Posterior cingulate gyrus (tissue), 11 donors: ENCODE measurements at places on chromosomes 12 and 14.

DNA sequence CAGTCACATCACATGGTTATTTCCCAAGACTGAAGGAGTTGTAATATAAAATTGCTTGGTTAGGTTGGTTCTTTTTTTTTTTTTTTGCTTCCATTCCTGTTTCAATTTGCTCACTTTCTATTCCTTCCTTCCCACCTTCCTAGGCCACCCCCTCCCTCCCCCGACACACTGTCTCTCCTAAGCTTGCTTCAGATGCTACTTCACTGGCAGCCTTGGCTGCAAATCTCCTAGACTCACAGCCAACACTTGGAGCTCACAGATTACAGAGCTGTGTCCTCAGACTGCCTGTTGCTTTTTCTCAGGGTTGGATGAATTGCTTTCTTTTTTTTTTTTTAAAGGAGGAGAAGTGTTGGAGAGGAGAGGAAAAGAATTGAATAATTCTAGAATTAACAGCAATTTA, 77.3 kb upstream of the GRIN2B start:
- DNase-seq, result peak; percentile 89

DNA sequence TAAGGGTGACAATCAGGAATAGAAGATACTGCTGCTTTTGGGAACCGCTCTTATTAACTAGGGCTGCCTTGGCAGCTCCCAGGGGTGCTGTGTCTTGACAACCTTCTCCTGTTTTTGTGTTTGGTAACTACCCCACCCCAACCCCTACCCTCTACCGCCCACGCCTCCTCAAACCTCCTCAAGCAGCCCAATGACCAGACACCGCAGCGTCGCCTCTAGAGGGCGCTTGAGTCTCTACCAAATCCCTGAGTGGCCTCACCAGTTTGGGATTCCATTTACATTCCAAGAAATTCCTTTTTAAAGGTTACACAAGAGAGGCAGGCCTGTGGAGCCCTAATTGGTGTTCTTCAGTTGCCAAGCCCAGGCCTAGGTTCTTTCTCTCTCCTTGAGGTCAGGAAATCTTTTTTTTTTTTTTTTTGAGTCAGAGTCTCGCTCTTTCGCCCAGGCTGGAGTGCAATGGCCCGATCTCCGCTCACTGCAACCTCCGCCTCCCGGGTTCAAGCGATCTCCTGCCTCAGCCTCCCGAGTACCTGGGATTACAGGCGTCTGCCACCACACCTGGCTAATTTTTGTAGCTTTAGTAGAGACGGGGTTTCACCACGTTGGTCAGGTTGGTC, 72.4 kb upstream of the USP44 start:
- DNase-seq, result no peak

DNA sequence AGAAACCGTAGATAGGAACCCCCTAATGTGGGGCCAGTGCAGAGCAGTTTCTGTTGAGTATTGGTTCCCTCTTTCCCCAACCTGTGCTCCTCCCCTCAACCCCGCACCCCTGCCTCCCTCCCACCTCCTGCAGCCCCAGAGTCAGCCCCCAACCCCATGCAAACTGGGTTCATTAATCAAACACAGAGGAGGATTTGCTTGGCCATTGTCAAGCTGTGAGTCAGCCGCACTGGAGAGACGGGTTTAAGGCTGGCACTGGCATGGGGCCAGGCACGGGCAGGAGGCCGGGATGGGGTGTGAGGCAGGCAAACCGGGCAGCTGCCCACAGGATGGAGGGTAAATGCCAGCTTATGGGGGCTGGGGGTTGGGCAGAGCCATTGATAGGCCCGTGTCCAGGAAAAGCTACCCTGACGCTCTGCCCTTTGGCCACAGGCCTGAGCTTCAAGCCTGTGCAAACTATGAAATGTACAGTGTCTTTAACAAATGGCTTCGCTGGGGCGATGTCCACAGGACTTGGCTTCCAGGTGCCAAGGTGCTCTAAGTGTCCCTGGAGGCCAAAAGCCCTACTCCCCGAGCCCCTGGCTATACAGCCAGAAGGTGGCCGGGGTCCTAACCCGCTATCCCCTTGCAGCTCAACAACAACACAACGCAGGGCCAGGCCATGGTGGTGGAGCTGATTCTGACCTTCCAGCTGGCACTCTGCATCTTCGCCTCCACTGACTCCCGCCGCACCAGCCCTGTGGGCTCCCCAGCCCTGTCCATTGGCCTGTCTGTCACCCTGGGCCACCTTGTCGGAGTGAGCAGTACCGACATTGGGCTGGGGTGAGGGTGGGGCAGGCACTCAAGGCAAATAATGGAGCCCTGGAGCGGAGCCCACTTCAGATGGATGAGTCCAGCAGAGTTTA, 1.4 kb downstream of the AQP5 start:
- no peak for DNase-seq

DNA sequence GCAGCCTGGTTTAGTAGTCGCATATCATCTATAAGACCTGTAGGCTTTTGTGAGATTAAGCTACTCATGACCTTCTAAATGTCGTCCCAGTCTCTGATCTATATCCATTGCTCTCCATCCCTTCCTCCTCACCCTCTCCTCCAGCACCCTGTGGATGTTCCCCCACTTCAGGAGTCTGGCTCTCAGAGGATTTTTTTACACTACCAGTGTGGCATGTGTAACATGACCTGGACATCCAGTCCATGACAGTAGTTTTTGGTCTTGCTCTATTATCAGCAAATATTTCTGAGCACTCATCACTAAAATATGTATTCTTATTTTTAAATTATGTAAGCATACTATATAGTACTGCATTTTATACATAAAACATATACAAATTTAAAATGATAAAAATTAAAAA, 142.1 kb downstream of the DYRK2 start:
- no peak for DNase-seq

DNA sequence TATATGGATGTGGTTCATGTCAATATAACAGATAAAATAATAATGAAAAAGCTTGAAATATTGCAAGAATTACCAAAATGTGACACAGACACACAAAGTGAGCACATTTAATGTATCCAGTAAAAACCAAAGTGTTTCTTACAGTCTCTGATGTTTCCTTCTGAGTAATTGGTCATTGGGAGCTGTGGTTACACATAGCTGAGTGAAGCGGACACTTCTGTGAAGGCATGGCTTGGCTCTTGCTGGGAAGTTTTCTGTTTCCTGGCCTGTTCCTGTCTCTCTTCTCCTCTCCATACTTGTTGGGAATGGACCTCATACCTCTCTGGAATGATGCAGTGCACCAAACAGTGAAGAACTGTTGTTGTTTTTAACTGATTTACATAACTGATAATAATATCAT, 117.3 kb downstream of the BICD1 start:
- DNase-seq, result no peak

DNA sequence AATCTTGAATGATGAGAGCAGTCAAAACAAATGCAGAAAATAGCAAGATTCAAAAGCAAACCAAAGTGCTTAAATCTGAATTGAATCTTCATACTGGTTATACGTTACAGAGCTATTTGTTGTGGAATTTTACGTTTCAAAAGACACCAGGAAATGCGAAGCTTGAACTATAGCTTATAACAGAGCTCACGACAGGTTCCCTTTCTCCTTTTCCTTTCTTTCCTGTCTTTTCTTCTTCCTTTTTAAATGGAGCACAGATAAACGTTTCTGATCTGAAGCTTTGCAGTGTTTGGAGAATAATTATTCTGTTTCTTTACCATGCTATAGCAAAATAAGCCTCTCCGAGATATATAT, 492.6 kb upstream of the GARIN6 start:
- DNase-seq, result no peak

- no peak for DNase-seq
Observed at GRCh38 chr12:50740307-50740706, 23.6 kb upstream of the ATF1 start.

- no peak for DNase-seq
Observed at GRCh38 chr12:11706509-11707379, 57.3 kb downstream of the ETV6 start.

- peak; percentile 50 for DNase-seq
Observed at GRCh38 chr12:22982635-22983034, 357.7 kb downstream of the ETNK1 start.

GRCh38 chr14:99597911-99598600, 6.0 kb downstream of the CCDC85C start:
- DNase-seq, result peak; percentile 54

DNA sequence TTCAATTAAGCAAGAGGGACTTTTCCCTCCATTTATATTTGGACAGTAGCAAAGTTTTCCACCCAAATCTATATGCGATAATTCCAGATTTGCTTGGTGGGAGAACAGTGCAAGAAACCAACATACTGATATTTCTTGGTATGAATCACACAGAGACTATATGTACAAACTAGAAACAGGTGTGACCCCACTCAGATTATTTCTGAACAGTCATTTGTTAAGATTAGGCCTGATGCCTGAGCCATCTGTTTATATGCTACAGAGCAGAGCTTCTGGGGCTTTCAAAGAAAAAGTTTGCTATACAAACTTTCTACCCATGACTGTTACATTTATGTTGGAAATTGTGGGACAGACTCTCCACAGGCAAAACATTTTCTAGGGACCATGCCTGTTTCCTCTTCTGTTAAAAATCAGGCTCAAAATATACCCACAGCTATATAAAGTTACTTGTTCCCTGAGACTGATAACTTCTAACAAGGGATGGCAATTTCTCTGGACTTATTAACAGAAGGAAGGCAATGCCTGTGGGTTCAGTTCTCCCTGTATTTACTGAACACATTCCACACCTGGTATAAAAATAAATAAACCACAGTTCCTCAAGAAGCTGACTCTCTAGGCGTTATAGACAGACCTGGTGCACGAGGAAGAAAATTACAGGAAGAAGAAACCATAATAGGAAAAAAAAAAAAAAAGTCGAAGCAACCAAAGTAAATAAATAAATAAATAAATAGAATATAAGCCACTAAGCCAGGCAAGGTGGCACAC, 8.0 kb downstream of the PTPN21 start:
- no peak for DNase-seq

DNA sequence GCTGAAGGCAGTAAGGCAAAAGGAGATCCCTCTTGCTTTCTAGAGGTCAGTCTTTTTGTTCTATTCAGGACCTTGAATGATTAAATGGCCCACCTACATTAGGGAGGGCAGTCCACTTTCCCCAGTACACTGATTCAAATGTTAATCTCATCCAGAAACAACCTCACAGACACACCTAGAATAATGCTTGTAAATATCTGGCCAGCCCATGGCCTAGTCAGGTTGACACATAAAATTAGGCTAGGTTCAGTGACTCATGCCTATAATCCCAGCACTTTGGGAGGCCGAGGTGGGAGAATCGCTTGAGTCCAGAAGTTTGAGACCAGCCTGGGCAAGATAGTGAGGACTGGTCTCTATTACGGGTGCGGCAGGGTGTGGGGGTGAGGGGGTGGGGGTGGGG, 43.5 kb downstream of the MIPOL1 start:
- no peak for DNase-seq

DNA sequence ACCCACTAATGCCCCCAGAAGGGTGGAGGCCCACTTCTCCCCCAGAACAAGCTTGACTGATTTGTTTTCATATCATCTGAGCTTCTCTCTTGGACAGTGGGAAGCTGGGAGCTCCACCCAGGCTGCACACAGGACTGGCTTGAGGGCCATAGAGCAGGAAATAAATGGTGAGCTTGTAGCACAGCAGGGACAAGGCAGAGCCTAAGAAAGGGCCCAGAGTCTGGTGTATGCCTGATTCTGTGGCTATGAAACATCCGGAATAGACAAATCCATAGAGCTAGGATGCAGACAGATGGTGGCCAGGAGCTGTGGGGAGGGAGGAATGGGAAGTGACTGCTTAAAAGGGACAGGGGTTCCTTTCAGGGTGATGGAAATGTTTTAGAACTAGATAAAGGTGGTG, 79.0 kb downstream of the ARL6IP4 start:
- DNase-seq, result no peak

DNA sequence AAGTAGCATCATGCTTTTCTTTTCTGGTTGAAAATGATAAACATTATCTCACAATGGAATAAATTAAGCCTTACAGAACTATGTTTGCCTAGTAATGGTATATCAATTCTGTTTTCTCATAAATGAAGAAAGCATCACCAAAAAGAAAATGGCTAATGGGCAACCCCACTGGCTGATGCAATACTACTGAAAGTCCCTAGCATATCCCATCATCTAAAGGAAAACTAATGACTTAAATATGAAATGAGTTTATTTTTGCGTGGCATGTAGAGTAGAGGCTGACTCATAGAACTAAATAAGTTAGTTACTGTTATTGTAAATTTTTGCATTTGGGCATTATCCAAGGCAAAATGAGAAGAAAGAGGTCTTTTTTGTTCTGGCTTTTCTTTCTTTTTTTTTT, 1156.3 kb upstream of the SEL1L start:
- no peak for DNase-seq

- DNase-seq, result no peak
Observed at GRCh38 chr12:122190842-122191668, 8.1 kb downstream of the LRRC43 start.

DNA sequence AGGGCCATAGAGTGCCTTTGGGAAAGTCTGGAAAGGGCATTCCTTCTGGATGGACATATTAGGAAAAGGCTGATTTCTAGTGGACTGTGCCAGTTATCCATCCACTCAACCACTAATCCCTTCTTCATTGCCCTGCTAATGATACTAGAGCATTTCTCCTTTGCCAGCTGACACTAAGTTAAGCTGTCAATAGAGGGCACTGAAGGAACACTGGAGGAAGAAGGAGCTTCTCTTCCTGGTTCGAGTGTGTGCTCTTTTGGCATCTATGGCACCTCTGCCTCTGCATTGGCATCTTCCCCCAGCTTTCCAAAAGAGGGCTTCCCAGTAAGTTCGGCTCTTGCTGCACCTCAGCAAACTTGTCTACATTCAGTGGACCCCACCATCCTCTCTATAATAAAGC, 165.4 kb downstream of the DERA start:
- no peak for DNase-seq

DNA sequence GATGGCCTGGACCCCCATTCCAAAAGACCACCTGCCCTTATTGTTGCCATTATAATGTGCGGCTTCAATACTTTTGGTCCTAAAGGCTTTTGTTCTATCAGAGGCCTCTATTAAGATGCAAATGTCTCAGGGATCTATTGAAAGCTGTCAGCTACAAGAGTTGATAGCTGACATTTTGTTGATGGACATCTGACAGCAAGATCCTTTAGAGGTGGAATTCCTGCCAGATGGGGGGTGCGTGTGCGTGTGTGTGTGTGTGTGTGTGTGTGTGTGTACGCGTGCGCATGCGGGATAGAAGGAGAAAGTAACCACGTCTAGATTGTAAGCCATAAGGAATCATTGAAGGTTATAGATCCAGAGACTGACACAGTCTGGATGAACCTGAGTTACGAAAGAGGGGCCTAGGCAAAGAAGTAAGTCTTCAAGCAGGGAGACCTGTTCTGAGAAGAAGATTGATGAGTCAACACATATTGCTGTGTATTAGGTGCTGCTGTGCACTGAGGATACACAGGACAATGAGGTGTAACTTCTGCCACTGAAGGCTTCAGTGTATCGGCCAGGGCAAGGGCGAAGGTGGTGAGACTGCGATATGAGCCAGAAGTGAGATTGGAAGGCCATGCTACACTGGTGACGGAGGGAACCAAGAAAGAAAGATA, 89.2 kb downstream of the PRMT8 start:
- peak; percentile 2 for DNase-seq
